DMS53 (cell line): ENCODE measurements at places on chromosomes 1 and 21.

GRCh38 chr1:162471290-162471853 is 26.2 kb upstream of the UHMK1 start:
- DNase-seq = no peak

DNA sequence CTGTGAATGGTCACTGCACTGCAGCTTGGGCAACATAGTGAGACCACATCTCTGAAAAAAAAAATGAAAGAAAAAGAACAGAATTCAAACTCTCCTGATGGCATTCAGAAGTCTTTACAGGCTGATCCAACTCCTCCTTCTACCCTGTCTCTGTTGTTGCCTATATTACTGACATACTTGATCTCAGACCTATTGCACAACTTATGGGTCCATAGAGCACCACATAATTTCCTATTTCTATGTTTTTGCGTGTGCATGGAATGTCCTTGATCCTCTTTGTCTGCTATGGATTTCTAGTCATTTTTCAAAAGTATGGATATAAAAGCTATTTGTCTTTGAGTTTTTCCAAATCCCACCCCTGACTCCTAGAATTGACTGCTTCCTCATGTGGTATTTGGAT is 22.4 kb upstream of the CYP2J2 start:
- DNase-seq = no peak

- DNase-seq = peak; percentile 12
Measured at GRCh38 chr1:20443703-20444586, 42.1 kb downstream of the CAMK2N1 start.

- no peak for DNase-seq
Measured at GRCh38 chr1:71438626-71439025, 357.8 kb upstream of the ZRANB2 start.

DNA sequence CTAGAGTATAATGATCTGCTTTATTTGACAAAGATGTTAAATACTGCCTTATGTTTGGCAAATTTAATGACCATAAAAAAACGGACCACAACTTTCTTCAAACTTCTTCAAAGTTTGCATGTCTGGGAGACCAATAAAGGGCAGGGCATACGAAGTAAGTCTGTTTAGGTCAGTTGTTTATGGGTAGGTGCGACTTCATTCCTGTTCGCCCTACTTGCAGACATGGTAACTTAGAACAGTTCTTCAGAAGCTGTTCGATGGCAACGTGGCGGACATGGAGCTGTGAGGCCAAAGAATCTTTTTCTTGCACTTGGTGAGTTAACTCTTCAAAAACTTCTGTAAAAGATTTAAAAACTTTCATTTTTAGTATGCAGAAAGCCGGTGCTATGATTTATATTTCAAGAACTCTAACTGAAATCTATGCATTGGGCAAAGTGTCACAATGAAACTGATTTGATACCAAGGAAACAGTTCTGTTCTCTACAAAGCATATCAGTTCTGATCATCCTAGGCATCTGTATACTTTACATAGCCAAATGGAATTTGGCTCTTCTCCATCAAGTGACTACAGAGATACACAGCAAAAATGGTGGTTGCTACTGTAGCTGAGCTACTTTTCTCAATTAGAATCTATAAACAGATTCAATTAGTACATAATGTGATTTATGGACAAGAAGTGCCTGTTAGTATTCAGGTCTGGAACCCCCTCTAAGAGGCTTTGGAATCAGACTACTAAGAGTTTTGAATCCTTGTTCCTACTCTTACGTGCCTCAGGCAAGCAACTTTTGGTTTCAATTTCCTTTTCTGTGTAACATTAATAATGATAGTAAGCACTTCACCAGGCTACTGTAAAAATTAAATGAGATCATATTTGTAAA is 25.7 kb downstream of the C21orf91 start:
- no peak for DNase-seq

DNA sequence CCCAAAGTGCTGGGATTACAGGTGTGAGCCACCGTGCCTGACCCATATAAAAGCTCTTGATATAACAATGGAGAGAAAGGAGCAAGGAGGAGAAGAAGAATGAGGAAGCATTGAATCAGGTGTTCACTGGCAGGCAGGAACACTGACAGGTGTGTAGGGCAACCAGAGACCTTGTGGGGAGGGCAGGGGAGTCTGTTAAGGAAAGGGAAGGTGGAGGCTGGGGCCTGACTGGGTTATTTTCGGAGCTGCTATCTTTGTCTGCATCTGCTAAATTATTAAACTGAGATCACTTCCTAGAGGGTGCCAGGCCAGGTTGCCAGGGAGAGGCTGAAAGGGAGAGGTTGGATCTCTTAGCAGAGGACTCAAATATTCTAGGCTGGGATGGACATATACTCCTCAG is 6.8 kb upstream of the TRNP1 start:
- DNase-seq = peak; percentile 67

- peak; percentile 27 for DNase-seq
Measured at GRCh38 chr1:14970115-14970798, 183.3 kb upstream of the TMEM51 start.

DNA sequence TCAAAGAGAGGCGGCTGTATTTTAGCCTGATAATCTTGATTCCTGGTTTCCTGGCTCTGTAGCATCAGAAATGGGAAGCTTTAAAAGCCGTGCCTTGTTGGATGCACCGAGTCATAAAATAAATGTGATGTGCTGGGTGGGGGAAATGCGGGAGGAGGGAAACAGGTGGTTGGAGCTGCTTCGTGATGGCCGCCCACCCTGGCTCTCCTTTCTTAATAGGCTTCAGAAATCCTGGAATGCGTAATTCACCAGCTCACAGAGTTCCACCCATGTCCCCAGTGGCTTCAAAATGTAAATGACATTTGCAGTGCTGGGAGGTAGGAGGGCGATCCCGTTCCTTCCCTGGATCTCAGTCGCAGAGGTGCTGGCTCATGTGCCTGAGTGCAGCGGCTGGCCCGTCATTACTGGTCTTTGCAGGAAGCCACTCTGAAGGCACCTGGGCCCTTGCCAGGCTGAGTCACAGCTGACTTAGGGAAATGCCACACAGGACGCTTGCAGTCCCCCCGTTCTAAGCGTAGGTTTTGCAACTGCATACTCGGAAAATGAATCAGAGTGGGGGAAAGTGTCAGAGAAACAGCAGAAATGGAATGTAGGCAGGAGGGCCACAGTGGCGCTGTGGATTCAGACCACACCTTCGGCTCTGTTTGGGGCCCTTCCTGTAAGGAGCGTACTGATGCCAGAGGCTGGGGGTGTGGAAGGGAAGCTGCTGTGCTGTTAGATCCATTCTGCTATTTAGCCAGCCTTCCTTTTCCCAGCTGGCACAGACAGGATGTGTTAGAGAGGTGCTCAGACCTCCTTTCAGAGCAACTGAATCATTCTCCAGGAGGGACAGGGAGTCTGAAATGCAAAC is 37.6 kb downstream of the GALNT2 start:
- DNase-seq = peak; percentile 95

GRCh38 chr21:32136546-32136945 is 142.3 kb downstream of the MIS18A start:
- no peak for DNase-seq

- peak; percentile 83 for DNase-seq
Measured at GRCh38 chr1:110433803-110434202, 17.1 kb upstream of the PROK1 start.

DNA sequence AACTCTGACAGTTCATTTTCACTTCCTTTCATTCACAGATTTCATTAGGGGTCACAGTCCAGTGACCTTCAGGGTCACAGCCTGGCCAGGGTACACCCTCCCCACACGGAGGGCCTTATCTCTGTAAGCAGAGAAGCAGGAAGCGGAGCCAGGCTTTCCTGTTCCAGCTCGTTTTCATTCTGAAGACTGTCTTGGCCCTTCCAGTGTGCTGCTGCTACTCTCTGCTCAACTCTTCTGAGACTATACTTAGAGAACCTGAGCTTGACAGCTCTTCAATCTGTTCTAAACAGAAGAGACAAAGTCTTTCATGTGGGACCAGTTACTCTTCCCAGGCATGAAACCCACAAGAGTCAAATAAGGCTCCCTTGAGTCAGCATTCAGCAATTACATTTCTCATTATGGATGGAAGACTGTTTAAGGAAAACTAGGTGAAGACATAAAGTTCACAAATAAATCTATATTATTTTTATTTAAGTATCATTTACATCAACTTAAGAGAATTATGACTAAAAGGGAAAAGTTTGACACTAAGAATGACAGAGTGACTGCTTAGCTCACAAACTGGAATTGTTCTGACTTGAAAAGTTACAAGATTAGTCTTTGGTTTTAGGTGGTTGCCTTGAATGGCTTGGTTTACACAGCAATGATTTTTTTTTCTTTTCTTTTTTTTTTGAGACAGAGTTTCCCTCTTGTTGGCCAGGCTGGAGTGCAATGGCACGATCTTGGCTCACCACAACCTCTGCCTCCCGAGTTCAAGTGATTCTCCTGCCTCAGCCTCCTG is 4.8 kb upstream of the TDRD10 start:
- DNase-seq = no peak

DNA sequence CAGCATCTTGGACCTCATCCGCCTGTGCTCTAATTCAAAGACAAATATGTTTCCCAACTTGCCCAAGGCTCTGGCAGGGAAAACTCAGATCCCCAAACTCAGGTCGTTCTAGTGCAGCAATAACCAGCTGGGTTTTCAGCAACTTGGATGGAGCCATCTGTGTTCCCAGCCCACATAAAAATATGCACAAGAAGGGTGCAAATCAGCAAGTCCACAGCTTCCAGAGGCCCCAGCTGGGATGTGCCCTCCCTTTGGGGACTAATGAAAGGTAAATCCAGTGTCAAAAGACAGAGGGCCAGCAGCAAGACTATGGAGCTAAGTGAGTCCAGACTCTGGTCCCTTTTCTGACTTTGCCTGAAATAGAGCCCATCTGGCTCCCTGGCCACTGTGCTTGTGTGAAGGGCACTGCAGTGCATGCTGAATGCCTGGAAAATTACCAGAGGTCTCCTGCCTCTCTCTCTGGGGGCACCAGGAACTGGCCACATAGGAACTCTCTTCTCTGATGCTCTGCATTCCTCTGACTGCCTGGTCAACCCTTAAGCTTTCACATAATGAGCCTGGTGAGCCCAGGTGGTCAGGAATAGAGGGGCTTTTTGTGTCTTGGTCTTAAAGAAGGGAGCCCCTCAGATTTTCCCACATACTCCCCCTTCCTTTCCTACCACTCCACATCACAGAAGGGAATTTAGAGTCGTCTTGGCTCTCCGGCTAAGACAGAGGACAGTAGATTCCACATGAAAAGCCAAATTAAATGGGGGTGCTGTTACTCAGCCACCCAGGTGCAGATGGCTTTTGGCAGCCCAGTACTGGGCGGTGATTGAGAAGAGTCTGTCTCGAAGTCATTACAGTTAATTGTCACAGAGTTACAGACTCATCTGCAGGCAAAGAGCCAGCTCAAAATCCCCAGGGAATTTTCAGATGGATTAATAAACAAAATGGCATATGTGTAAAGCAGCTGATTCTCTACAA is 88.1 kb upstream of the C1orf21 start:
- DNase-seq = no peak
